ENCODE measurements at places on chromosomes 2 and 18. TPM values are rescaled to one million over a fixed set of nuclear protein-coding genes. Genes with fewer than 3 reads are reported as not detected.

DNA sequence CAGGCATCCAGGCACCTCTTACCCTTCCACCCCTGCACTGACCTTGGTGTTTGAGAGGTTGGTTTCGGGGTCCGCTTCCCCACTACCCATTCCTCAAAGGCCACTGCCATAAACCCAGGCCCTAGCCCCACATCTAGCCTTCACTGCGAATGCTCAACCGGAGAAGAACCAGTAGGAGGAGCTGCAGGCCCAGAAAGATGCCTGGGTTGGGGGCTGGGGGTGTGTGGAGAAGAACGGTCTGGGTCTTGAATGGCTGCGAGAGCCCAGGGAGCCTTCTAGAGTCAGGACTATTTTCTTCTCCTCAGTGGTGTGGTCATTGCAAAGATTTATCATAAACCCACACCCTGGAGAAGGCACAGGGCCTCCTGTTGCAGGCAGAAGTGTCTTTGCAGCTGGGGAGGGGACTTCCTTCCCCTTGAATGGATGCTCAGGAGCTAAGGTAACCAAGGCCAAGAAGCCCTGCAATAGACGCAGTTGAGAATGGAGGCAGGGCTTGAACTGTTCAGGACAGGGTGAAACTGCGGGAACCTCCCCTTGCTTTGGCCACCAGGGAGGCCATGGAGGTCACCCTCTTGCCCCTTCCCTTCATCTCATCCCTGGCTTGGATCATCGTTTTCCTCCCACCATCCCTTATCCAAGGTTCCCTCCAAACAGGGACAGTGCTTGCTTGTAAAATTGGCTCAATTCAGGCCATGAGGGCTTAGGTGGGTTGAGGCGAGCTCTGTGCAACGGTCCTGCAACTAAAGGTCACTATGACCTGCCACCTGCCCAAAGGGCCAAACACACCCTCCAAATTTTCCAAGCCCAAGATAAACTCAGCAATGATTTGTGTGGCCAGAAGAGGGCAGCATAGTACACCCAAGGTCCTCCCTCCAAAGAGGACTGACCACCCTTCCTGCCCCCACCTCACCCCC, 20.9 kb downstream of the THNSL2 start:
- H3K36me3 ChIP-seq: no peaks in the 10 kb centered on the region
- no peak for DNase-seq

ASB18 gene
- total RNA-seq: not detected

GRCh38 chr2:189217541-189217940, 38.0 kb upstream of the COL5A2 start:
- peaks cover 2% of the 10 kb centered on the region for H3K4me1 ChIP-seq
- no peak for DNase-seq
- no peak overlapping the region for H3K4me3 ChIP-seq
- H3K36me3 ChIP-seq: no peaks in the 10 kb centered on the region

SERPINB10 gene
- total RNA-seq: not detected

IDH1 gene
- total RNA-seq: 148 TPM

FBXO41 gene
- 1.7 TPM for total RNA-seq

- no peak for DNase-seq
- H3K27me3 ChIP-seq: no peaks in the 10 kb centered on the region
- no peak overlapping the region for H3K4me3 ChIP-seq
- no peak overlapping the region for H3K27ac ChIP-seq
- H3K36me3 ChIP-seq: no peaks in the 10 kb centered on the region
These were observed 98.1 kb upstream of the CERS6 start for GRCh38 chr2:168357797-168358472.

REG1B gene
- 8.1 TPM for total RNA-seq

GRCh38 chr2:54275541-54275940, 19.5 kb upstream of the TSPYL6 start:
- H3K4me1 ChIP-seq: no peaks in the 10 kb centered on the region
- no peaks in the 10 kb centered on the region for H3K27me3 ChIP-seq
- no peaks in the 10 kb centered on the region for H3K36me3 ChIP-seq
- H3K4me3 ChIP-seq: no peak overlapping the region
